ENCODE measurements at places on chromosomes 3 and 15. TPM values are rescaled to one million over a fixed set of nuclear protein-coding genes. Genes with fewer than 3 reads are reported as not detected.

The TMIE gene
- 0.09 TPM for total RNA-seq

The DYNLT2B gene
- total RNA-seq, result 7.7 TPM

The BNC1 gene
- total RNA-seq, result 2.8 TPM

The SHF gene
- 6.0 TPM for total RNA-seq

The STX19 gene
- total RNA-seq, result not detected

The CYP11A1 gene
- total RNA-seq, result not detected

The ZNF501 gene
- total RNA-seq, result 4.2 TPM

The SENP2 gene
- total RNA-seq, result 26.7 TPM

The EPHA6 gene
- total RNA-seq, result under 0.01 TPM

The GNAT1 gene
- total RNA-seq, result not detected

The ATP13A4 gene
- 0.09 TPM for total RNA-seq

The SLC25A38 gene
- 15.1 TPM for total RNA-seq

The TTC23 gene
- total RNA-seq, result 7.9 TPM

The PTH1R gene
- total RNA-seq, result not detected

The CDHR4 gene
- not detected for total RNA-seq

The GPR15 gene
- not detected for total RNA-seq
